Mesenteric fat pad (tissue), 1 donor: ENCODE measurements at places on chromosomes 2 and 18.

- DNase-seq = no peak
These were observed 13.3 kb upstream of the CNNM3 start for GRCh38 chr2:96802721-96803120.

GRCh38 chr2:188969651-188970050 lies 4.5 kb upstream of the COL3A1 start:
- no peak for DNase-seq

DNA sequence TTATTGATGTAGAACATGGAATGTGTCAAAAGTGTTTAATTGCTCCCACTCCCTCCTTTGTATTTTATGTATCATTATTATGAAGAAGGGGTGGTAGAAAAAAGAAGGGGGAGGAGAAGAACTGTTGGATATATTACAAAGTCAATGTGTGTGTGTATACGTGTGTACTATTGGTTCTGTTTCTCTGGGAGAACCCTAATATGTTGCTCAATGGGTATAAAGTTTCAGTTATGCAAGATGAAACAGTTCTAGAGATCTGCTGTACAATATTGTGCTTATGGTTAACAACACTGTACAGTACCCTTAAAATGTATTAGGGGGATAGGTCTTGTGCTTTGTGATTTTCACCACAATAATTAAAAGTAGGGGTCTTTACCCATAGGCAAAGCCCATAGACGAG lies 58.1 kb upstream of the ZC3H15 start:
- DNase-seq = no peak

GRCh38 chr2:160362541-160362940 lies 131.1 kb downstream of the RBMS1 start:
- no peak for DNase-seq

GRCh38 chr2:120761911-120762310 lies 26.2 kb downstream of the GLI2 start:
- DNase-seq = peak; percentile 86
